ENCODE measurements at places on chromosomes 16 and 17. TPM values are rescaled to one million over a fixed set of nuclear protein-coding genes. Genes with fewer than 3 reads are reported as not detected.

The SLC6A2 gene
- total RNA-seq: not detected

The TBC1D3H gene
- total RNA-seq: not detected

The SLC16A11 gene
- total RNA-seq: 2.5 TPM

The CASKIN1 gene
- total RNA-seq: not detected

The CEMP1 gene
- total RNA-seq: 0.45 TPM

The HBA1 gene
- total RNA-seq: not detected

The RABEP2 gene
- 53.4 TPM for total RNA-seq

The FBXO39 gene
- 0.43 TPM for total RNA-seq

The STH gene
- total RNA-seq: not detected

The PTGES3L gene
- not detected for total RNA-seq

The SLFN12 gene
- total RNA-seq: 30.9 TPM

The TMC8 gene
- 435 TPM for total RNA-seq

The ZFP3 gene
- total RNA-seq: 7.2 TPM

The KRT36 gene
- not detected for total RNA-seq

The AIPL1 gene
- not detected for total RNA-seq

The HSBP1 gene
- total RNA-seq: 37.8 TPM

The ZNF385C gene
- total RNA-seq: not detected

The CLEC19A gene
- total RNA-seq: not detected

The NTN1 gene
- total RNA-seq: 0.15 TPM

The C1QTNF8 gene
- total RNA-seq: not detected

The ELMO3 gene
- total RNA-seq: 2.3 TPM

The LRRC37A gene
- 1.9 TPM for total RNA-seq

DNA sequence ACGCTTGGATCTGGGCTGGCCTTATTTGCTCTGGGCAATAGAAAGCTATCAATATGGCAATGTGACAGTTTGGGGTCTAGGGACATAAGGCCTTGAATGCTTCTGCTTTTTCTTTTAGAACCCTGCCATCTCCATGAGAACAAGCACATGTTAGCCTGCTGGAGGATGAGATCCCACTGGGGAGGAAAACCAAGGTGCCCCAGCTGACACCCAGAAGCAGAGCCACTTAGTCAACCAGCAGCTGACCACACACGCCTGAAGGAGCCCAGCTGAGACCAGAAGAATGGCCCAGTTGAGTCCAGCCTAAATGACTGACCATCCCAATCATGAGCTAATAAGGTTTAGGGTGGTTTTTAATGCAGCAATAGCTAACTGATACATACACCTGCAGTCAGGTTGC is 171.2 kb downstream of the AHSP start:
- DNase-seq: no peak

DNA sequence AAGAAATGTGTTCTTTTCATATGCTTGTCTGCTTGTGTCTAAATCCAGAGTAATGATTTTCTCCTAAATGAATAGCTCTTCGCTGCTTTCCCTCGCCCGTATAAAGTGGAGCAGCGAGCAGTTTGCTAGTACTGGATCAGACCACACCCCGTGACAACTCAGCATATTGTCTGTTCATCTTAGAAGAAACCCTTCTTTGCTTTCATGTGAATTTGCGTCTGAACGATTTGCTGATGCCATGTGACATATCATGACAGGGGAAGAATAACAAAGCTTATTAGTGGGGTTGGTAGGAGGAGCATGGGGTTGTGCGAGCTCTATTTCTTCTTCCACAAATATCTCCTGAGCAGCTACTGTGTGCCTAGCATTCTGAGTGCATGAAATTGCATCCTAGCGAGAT is 44.1 kb upstream of the CACNG4 start:
- no peak for DNase-seq

GRCh38 chr17:30476726-30477082 is 504 bp upstream of the GOSR1 start:
- no peak for DNase-seq

GRCh38 chr17:29461483-29462206 is 71.5 kb downstream of the TAOK1 start:
- no peak for DNase-seq

DNA sequence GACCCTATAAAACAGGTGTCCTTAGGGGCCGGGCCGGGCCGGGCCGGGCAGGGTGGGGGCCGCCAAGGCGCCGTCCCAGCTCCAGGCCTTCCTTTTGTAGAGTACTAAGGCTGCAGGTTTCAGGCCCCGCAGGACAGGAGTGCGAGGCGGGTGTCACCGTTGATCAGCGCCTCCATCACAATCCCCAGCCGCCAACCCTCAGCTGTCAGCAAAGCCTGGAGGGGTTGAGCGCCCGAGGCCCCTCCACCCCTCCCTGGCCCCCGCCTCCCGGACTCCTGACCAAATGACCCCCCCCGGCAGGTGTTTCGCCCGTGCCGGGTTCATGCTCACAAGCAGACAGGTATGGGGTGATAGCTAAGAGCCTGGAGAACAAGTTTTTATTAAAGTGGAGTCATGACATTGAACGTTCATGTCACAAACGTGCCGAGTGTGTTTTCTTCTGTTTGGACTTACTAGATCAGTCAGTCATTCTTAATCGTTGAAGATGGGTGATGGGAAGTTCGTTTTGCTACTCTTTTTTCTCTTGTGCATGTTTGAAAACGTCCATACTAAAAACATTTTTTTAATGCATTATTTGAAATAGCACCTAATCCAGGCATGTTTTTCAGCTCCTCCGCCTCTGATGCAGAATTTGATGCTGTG is 534 bp downstream of the ARL2BP start:
- DNase-seq: no peak

DNA sequence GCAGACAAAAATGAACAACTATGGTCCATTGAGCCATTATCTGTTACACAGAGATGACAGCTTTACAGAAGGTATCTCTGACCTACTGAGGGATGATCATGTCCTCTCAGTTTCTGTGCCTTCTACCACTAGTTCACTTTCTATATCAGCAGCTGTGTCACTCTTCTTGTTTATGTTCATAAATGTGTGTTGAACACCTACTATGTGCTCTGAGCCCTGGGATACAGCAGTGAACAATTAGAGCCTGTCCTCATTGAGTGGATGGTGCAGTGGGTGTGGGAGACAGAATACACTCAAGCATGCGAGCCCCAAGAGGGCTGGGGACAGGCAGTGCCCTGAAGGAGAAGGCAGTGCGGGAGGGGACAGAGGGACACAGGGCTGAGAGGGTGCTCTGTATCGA is 92.1 kb downstream of the ABCC6 start:
- no peak for DNase-seq

GRCh38 chr17:7034955-7035590 is 742 bp upstream of the SLC16A13 start:
- DNase-seq: peak; percentile 75

DNA sequence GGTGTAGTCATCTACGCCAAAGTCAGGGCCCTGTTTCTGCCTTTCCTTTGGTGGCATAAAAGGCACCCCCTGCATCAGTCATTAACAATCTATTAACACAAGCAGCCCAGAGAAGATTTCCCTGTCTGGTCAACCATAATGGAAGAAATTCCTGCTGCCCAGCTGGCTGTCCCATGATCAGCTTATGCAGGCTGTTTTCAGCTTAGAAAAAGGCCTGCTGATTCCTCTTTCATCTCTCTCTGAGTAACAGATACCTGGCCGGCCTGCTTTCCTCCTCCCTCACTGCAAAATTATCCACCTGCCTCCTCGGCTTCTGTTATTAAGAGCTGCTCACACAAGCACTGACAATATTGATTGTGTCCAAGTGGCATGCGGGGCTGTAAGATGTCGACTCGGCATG is 70.3 kb upstream of the MMP2 start:
- no peak for DNase-seq

DNA sequence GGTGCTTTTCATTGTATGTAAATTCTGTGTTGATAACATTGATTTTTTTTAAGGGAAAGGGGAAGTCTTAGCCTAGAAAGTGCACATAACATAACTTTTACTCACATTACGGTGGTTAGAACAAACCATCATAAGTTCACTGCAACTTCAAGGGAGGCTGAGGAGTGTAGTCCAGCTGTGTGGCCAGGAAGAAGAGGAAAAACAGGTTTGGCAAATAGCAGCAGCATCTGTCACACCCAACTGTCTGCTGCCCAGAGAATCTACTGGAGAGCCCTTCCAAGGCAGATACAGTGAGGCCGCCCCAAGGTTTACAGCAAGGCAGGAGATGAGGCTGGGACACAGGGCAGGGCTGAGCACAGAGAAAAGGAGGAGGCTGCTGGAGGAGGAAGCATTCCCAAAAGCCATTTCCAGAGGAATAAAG is 60.6 kb downstream of the AIPL1 start:
- no peak for DNase-seq

GRCh38 chr16:65394281-65394680 is 272.4 kb upstream of the CDH11 start:
- no peak for DNase-seq

DNA sequence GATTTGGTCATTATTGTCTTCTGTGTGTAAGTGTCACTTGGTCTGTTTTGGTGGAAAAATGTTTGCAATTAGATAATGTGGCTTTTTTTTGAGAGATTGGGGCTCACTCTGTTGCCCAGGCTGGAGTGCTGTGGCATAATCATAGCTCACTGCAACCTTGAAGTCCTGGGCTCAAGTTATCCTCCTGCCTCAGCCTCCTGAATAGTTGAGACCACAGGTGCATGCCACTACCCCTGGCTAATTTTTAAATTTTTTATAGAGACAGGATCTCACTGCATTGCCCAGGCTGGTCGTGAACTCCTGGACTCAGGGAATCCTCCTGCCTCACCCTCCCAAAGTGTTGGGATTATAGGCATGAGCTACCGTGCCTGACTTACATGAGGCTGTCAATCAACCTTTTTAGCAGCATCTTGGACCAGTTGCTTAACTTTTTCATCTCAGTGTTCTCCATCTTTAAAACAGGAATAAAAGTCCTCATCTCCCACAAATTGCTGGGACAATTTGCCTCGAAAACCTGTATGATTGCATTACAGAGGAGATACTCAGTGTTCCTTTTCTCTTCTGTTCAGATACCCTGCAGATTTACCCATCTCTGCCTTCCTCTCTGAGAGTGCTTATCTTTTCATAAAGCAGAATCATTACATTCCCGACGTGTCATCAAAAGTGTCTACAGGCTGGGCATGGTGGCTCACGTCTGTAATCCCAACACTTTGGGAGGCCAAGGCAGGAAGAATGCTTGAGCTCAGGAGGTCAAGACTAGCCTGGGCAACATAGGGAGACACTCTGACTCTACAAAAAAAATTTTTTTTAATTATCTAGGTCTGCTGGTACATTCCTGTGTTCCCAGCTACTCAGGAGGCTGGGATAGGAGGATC is 19.1 kb downstream of the ACSF2 start:
- no peak for DNase-seq

- no peak for DNase-seq
Observed at GRCh38 chr17:78706271-78706915, 75.7 kb downstream of the CYTH1 start.

- DNase-seq: no peak
Observed at GRCh38 chr17:30274887-30275286, 16.9 kb downstream of the BLMH start.

DNA sequence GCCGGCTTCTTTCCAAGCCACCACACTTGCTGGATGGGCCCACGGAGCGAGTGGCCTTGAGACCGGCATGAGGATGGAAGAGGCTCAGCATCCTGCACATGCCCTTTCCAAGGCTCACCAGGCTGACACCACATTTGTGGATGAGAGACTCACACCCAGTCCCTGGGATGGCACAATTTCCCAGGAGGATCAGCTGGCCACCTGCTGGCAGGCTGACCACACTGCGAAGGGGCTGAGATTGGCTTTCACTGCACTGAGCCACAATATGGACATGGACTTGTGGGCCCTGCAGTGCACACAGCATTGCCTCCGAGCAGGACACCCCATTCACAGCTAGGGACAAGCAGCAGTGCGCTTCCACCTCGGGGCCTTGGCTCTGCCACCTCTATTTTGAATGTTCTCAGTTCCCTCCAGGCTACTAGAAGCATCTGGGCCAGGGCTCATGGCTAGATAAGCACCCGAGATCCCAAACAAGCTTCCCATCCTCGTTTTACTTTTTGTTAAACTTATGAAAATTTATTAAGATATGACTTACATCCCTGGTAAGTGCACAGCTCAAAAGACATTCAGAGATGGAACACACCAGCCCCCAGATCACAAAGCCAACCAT is 25.3 kb upstream of the KSR1 start:
- peak; percentile 19 for DNase-seq

DNA sequence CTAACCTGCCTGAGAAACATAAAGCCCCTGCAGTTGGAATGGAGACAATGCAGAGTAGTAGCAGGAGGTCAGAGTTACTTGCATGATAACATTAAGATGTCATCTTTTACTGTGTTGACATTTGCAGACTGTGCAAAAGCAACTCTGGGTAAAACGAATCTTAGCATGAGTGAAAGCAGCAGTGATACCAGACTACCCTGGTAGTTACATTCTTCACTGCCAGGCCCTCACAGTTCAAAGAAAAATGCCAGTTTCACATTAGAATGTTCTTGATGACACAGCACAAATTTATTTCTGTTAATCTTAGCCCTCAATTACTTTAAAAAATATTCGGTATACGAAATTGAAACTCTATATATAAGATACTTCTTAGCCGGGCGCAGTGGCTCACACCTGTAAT is 12.2 kb downstream of the MPHOSPH6 start:
- DNase-seq: no peak

GRCh38 chr16:85364323-85365040 is 248.6 kb upstream of the GSE1 start:
- no peak for DNase-seq

- no peak for DNase-seq
Observed at GRCh38 chr16:50449800-50450199, 81.0 kb upstream of the BRD7 start.

DNA sequence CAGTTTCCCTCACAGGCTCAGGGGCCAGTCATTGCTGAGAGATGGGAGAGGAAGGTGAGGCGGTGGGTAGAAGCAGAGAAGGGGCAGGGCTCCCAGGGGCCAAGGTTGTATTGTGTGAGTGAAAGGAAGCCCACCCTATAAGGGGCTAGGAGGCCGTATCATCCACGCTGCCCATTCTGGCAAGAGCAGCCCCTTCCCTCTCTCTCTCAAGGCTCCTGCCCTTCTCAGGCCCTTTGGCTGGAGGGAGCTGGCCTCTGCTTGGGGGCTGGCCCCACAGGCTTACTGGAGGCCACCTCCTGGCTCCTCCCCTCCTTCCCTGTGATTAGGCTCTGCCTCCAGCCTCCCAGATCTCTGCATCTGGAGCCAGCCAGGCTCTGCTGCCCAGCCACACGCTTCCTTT is 7.6 kb downstream of the TBKBP1 start:
- DNase-seq: no peak

- no peak for DNase-seq
Observed at GRCh38 chr16:88026964-88027938, 76.0 kb downstream of the BANP start.

GRCh38 chr17:74573169-74573568 is 5.9 kb upstream of the CD300H start:
- no peak for DNase-seq

Measured in natural killer cell (primary cell).